ENCODE measurements at places on chromosomes 6 and 20.

GRCh38 chr6:147060636-147061035 is 143.6 kb upstream of the STXBP5 start:
- no peak for DNase-seq

DNA sequence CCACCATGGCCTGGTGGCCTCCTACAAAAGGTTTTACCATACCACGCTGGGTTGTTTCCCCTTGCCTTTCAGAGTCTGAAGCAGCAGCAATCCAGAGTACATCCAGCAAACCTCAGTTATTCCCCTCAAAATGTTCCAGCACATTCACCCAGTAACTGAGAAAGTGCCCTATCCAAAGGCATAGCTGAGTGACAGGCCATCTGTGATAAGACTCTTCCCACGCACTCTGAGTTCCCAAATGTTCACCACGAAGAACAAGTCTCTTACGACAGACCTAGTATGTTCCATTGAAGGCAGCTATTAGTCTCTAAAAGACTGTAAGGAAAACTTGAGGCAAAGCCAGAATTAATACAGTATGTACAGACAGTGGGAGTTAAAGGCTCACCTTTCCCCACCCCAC is 31.6 kb upstream of the C20orf144 start:
- DNase-seq: no peak

- no peak for DNase-seq
Measured at GRCh38 chr20:49633643-49634042, 65.7 kb upstream of the PTGIS start.

DNA sequence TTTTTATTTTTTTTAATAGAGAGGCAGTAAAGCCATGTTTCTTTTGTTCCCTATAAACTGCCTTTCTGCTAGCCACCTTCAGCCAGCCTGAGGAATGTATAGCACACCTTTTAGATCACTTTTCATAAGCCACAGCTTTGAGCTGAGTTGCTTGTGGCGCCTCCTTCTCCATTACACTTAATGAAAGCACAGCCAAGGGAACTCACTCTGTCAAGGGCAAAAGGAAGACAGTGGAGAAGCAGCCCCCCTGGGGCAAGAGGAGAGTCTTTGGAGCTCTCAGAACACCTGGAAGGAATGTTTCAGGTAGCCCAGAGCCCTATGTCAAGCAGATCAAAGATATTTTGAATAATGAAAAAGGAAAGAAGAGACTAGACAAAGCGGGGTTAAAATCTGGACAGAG is 235.1 kb downstream of the CLIC5 start:
- no peak for DNase-seq

DNA sequence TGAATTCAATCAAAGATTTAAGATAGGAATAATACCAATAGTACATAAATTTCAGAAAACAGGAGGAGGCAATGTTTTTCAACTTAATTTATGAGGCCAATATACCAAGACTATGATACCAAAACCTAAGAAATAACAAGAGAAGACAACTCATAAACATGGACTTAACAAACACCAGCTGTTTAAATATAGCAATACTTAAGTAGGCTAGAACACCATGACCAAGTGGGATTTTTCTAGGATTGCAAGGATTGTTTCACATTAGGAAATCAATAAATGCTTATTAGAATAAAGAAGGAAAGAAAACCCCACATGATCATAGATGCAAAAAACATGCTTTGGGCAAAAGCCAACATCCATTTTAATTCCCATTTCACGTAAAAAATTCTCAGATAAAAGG is 355.1 kb downstream of the EPM2A start:
- no peak for DNase-seq

DNA sequence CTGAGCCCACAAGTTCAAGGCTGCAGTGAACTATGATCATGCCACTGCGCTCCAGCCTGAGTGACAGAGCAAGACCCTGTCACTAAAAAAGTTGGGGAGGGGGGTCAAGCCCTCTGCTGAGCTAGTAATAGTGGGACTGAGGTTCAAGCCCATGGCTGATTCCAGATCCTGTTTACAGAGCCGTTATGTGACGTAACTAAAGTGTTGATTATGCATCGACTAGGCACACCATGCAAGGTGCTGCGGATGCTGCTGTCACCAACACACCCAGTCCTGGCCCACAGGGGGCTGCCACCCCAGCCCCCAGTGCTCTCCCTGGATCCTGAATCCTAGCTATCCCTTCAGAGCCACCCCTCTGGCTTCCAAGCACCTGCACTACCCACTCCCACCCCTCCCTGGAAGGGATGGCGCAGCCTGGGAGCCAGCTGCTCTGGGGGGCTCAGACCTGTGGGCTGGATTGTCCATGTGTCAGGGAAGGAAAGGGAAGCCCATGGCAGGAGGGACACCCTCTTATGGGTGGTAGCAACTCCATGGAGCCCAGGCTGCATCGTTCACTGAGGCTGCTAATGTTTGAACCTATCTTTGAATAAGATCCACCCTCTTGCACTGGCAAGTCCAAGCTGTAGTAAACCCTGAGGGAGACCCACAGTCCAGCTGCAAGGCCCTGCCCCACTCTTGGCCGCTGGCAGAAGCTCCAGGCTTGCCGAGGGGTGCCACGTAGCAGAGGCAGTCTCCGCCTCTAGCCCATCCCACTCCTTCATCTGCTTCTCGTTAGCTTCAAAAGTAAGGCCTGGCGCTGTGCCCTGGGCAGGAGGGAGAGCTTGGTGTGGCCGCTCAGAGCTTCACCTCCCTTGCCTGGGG is 95.0 kb downstream of the SNX5 start:
- peak; percentile 81 for DNase-seq

GRCh38 chr20:53028337-53029007 is 56.3 kb downstream of the TSHZ2 start:
- no peak for DNase-seq

DNA sequence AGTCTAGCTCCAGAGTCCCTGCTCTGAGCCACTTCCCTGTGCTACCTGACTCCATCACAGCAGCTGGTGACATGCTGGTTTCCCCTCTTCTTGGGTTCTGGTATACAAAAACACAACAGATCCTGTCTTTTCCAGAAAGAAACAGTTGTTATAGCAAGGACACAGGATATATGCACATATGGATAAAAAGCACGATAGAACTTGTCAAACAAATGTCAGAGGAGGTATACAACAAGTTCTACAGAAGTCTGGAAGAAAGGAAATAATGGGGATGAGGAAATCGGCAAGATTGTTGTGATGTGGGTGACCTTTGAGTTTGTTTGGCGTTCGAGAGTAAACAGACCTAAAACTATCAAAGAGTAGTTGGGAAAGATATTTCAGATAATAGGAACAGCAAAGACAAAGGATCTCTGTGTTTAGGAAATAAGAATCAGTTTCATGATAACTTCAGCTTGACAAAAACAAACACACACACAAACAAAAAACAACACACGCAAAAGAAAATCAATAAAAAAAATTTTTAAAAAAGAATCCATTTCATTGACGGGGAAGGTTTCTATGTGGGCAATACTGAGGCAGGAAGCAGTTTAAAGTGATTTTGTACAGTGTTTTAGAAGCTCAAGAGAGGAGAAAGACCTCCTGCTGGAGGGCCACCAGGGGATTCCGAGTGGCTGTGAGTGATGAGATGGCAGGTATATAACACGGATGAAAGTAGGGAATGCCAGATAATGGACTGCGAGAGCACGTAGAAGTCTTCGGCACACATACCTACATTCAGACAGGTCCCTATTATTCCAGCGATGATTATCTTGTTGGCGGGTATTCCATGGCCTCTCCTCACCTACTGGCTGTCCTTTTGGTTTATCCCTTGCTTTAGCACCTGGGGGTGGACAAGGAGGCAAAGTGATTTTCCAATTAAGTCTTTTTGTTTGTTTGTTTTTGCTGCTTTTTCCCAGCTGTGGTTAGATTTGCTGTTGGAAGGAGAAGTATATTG is 174.9 kb downstream of the HS3ST5 start:
- DNase-seq: no peak

GRCh38 chr6:110999634-111000270 is 17.9 kb downstream of the RPF2 start:
- no peak for DNase-seq

GRCh38 chr6:105113422-105113821 is 66.4 kb downstream of the POPDC3 start:
- no peak for DNase-seq

DNA sequence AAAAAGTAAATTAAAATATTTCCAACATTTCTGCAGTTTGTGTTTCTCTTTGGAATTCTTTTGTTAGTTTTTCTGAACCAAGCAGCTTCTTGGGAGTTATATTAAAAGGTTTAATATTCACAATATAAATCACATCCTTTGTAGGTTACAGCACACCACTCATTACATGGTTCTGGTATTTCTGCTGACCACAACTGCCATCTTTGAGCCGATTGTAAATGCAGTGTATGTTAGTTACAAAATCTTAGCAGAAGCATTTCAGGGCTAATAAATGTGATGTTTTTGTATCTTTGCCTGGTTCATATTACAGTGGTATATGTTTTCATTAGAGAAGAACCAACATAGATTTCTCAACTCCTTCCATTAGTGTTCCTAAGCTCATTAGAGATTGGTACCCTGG is 19.1 kb upstream of the TSHZ2 start:
- DNase-seq: no peak

All from AG04449 (cell line).